GM04503 (cell line): ENCODE measurements at places on chromosomes 4 and X.

DNA sequence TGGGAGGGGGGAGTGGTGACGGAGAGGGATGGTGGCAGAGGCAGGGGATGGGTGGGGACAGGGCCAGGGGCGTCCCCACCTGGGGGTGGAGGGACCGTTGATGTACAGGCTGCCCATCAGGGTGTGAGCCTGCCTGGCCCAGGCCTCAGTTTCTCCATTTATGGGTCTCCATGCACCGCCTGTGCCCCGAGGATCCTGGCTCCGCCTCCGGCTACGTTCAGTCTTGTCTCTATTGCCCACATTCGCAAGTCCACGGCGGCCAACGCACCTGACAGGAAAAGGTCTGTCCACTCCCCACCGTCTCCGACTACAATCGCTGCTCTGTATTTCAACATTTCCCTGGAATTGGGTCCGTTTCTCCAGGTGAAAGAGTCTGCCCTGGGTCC, 96.3 kb upstream of the NKX1-1 start:
- no peak for DNase-seq

DNA sequence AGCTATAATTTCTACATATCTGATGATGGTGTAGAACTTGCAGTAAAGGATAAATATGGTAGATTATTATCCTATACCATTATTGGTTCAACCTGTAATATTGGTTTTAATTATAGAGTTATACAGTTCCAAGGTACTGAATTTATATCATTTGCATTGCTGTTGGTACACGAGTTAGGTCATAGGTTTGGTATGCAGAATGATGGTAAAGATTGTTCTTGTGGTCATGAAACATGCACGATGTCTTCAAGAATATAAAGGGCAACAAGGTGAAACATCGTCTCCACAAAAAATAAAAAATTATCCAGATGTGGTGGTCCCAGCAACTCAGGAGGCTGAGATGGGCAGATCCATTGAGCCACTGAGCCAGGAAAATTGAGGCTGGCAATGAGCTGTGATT, 99.6 kb downstream of the ADAM29 start:
- no peak for DNase-seq

GRCh38 chr4:26947318-26947717, 86.7 kb downstream of the STIM2 start:
- no peak for DNase-seq

DNA sequence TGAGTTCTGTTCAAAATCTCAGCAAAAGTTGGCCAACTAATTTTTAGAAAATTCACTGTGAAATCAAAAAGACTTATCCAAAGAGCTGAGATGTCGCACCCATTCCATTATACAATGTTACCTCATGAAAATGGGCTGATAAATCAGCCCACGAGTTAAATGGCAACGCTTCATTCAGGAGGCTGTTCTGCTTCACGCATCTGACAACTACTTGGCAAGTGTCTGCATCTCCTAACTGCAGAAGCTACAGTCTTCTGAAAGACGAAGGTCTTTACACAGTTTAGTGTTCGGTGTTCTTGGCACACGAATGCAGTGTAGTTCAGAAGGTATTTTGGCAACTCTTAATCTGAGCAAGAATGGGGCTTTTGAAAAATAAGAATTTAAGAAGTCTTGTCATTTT, 166.6 kb upstream of the DKK2 start:
- DNase-seq, result no peak

DNA sequence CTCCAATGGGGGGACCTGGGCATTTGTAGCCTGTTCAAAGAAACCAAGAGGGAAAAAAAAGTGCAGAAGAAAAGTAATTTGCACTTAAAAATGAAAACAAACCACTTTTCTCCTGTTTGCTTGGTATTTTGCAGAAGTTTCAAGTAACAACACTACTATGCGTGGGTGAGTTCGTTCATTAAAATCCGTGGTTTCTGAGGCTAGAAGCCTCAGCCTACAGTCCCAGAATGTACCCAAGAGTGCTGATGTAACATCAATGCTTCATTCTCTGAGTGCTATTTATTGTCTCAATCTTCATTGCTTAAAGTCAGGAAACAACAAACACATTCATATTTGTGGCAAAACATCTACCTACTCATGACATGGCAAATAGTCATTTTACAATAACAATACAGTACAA, 29.2 kb downstream of the LGI2 start:
- no peak for DNase-seq

DNA sequence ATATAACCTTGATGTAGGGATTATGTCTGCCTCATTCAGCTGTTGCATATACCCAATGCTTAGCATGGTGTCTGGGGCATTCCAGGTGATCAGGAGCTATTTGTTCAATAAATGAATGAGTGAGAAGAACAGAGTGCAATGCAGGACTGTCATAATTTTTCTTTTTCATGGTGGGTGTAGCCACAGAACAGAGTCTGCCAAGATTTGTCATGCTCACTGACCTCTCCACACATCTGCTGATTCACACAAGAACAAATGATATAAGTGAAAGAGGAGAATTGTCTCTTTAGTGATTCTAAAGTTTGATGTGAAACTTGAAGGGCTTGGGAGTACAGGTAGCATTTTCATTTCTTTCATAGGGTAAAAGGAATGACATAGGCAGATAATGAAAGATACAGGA, 64.4 kb upstream of the TEX13D start:
- no peak for DNase-seq

GRCh38 chrX:41923211-41923977, at the start of gene CASK:
CASK (minus strand) TSS chrX:41923554; CDS start chrX:41922988, 566 bp downstream.
- peak; percentile 32 for DNase-seq

DNA sequence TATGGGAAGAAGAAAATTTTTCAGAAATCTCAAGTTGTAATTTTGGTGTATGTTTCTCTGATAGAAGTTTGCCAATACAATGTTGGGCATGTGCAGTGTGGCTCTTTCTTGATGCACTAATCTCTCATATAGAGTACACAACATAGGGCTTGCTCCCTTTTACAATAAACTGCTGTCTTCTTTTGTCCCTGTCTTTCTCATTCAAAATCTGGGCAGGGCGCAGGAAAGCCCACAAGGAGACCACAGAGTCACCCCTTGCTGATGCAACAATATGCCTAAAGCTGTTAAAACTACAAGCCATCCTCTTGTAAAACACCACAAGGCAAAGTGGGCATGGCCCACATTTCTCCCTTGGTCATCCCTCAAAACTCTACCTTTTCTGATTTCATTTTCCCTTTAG, 63.4 kb upstream of the TBC1D9 start:
- no peak for DNase-seq

- DNase-seq, result no peak
Observed at GRCh38 chr4:47075262-47075661, 43.9 kb downstream of the GABRB1 start.
